ENCODE measurements at places on chromosomes 1 and 21.

- DNase-seq: no peak
Observed at GRCh38 chr1:6082430-6082971, 36.8 kb downstream of the KCNAB2 start.

DNA sequence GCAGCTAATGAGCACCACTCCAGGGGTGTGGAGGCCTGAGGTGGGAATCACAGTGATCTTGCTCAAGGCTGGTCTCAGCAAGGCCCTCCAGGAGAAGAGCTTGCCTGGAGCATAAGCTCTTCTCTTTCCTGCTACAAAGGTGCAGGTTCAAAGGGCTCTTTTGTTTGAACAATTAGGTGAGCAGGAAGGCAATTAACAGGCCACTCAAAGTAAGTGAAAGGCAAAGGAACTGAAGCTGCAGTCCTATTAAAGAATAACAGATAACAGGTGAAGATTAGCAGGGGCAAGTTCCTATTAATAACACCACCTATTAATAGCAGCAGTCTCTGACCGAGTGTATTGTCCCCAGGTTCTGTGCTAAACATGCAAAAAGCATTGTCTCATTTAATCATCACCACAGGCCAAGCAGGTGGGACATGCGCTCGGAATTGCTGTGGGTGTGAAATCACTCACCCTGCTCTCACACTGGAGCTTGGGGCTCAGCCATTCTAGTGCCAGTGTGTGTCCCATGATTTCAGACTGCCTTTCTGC is 113.8 kb downstream of the RHOU start:
- DNase-seq: no peak

DNA sequence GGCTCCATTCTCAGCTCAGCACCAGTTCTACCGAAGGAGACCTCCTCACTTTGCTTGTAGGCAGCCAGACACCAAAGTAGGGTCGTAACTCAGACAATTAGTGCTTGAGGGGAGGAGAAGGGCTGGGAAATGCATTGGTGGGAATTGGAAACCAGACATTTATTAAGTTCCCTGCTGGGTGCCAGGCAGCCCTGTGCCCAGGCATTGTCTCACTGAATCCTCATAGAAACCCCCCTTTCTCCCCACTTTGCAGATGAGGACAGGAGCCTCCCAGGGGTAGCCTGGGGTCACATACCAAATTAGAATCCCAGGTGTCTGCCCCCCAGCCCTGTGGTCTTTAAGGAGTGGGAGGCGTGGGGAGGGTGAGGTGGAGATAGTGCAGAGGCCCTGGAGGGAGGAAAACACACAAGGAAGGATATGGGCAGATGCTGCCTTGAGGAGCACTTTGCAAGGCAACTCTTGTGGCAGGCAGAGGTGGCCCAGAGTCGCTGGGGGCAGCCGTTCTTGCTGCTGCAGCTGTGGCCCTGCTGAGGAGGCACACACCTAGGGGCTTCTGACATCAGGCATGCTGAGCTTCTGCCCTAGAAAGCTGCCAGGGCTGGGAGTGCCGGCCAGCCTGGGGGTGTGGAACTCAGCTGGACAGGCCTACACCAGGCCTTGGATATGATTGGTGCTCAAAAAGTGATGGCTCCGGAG is 29.4 kb downstream of the CDK18 start:
- no peak for DNase-seq

DNA sequence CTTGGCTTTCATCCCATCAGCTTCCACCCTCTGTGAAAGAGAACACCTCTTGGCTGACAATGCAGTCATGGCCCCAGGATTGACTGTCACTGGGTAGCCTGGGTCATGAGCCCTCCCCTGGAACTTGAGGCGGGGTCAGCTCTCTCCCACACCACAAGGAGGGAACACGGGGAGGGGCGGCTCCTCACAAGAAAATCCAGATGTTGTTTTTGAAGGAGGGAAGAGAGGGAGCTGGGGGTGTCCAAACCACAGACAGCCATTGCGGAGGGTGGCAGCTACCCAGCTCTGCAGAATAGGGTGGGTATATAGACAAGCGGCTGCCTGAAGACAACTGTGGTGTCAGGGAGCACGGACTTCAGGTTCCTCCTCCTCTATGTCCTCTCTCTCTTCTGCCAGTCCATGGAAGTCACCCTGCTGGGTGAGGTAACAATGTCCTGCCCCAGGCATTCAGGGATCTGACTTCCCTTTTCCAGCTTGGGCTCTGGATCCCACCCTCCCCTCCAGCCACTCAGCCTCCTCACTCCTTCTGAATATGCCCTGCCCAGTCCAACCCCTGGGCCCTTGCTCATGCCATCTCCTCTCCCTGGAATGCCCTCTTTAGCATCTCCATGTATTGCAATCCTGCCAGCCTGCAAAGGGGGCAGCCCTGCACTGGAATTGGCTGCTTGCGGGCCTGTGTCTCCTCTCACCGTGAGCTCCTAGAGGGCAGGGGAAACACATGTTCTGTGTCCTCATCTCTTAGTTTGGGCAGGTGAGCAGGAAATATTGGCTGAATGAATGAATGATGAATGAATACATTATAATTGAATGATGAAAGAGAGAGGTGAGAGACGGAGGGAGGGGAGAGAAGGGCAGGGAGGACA is 60.9 kb upstream of the RUNX3 start:
- peak; percentile 19 for DNase-seq

DNA sequence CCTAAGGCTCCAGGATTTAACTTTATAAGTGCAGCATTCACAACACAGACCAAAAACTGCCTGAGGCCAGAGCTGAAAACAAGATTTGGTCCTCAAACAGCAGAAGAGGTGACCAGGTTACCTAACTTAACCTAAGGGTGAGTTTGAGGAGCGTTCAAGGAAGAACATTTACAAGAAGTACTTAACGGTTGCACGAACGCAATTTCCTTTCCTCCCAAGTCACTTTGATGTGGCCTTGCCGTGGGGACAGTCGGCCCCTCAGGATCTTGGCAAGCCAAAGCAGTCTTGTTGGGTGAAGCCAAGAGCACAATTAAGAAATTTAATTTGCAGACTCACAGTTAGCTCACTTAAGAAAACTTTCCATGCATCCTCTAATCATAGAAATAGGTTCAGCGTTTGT is 202.6 kb upstream of the COA6 start:
- DNase-seq: no peak

- peak; percentile 72 for DNase-seq
Observed at GRCh38 chr1:151156515-151156819, at the start of gene TNFAIP8L2. TSS of gene TNFAIP8L2 (plus strand) at chr1:151156649. CDS start at chr1:151158698, 2,049 bp downstream.

- DNase-seq: peak; percentile 41
Observed at GRCh38 chr21:44304877-44305293, 5.0 kb downstream of the PFKL start.

DNA sequence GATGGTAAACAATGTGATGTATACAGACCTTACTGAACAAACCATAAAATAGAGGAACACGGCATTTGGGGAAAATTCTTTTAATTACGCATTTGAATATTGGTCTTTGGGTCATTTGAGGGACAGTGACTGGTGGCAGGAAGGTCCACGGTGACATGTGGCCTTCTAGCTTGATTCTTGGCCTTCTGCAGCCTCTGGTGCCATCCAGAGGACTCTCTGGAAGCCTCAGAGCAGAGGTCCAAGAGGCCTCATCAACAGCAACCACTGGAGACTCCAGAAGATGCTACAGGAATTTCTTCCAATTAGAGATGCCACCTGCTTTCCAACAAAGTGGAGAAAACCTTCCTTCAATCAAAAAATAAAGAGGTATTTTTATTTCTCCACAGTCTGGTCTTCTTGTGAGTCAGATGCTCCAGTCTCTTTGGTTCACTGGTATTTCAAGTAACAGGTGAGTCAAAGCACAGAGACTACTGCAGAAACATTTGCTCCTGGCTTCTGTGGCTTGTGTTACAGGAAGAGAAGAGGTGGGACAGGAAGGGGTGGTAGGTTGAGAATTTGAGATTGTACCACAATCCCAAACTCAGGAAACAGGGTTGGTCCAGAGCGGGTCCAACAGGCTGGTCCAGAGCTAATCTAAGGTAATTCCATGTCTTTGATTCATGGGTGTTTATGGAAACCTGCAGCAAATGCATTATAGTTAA is 2.7 kb upstream of the F5 start:
- no peak for DNase-seq

GRCh38 chr21:33324291-33325221 is at the start of gene IFNAR1:
TSS of gene IFNAR1 (plus strand) at chr21:33324970. CDS start at chr21:33325056, 86 bp downstream.
- DNase-seq: peak; percentile 99
